ENCODE measurements at places on chromosomes 2 and 18. TPM values are rescaled to one million over a fixed set of nuclear protein-coding genes. Genes with fewer than 3 reads are reported as not detected.

The SERPINB7 gene
- 0.22 TPM for total RNA-seq

The SCN9A gene
- under 0.01 TPM for total RNA-seq

The OXER1 gene
- not detected for total RNA-seq

The STAT4 gene
- total RNA-seq = 0.40 TPM
